ENCODE measurements at places on chromosomes 6 and 20.
A peak's percentile ranks its signal among the peaks of the same experiment; 100 is the strongest.

GRCh38 chr6:48141975-48142374 is 31.0 kb upstream of the PTCHD4 start:
- no peak for DNase-seq

- peak; percentile 73 for DNase-seq
These were observed 675 bp downstream of the DSTN start for GRCh38 chr20:17570347-17571152.

DNA sequence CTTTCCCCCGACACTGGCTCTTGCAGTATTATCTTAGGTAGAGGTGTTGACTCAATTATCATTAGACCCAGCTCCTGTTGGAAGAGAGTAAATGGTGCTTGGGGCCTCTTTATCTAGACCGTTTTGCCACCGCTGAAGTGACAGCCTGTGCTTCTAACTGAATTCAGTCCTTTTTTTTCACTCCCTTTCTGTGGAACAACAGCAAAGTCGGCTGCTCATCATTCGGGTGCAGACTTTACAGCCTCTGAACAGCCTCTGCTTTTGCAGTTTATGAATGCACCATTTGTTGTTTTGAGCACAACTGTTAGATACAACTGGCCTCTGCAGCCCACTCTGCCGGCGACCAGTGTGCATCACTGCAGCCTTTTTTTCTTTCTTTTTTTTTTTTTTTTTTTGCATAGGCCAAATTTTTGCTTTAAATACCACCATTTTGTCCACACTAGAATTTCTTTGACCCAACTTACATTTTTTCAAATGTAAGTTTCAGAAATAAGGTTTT is 35.8 kb downstream of the RREB1 start:
- DNase-seq, result no peak

DNA sequence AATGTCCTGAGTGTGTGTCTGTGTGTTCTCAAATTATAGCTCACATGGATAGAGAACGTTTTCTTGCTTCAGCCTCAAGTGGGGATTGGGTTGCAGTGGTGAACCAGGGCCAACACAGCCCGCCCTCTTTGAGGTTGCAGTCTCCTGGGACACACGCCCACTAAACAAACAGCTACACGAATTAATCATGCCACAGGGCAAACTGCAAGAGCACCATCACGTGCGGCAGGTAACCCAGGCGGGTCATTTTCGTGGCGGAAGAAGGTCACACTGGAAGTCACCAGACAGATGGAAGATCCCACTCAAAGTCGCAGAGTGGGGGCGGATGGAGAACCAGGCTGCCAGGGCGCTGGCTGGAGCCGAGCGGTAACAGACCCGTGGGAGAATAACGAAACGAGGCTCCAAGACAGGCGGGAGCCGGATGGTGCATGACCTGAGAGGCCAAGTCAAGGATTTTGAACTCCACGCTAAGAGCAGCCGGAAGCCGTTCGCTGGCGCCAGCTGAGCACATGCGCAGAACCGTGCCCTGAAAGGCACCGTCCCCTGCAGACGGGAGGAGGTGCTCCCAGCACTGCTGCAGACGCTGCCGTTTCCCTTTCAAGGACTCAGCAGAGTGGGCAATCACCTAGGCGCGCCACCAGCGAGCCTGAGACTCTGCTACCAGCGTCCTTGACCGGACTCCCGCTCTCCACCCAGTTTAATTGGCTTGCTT is 10.7 kb downstream of the DLL1 start:
- DNase-seq, result peak; percentile 62

DNA sequence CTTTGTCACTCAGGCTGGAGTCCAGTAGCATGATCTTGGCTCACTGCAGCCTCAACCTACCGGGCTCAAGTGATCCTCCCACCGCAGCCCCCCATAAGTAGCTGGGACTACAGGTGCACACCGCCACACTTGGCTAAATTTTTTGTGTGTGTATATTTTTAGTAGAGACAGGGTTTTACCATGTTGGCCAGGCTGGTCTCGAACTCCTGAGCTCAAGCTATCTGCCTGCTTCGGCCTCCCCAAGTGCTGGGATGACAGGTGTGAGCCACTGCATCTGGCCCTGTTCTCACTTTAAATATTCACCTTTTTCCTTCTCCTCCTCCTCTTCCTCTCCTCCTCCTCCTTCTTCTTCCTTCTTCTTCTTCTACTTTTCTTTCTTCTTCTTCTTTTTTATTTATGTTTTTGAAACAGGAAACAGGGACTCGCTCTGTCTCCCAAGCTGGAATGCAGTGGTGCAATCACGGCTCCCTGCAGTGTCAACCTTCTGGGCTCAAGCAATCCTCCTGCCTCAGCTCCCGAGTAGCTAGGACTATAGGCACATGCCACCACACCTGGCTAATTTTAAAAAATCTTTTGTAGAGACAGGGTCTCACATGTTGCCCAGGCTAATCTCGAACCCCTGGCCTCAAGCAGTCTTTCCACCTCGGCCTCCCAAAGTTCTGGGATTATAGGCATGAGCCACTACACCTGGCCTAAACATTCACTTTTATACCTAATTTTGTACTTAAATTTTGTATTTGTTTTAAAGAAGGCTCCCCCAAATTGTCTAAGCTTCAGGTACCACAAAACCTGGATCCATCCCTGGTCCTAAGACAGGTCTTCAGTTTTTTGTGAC is 47.2 kb upstream of the NCOA3 start:
- DNase-seq, result no peak

GRCh38 chr6:110812719-110813118 is 2.5 kb downstream of the CDK19 start:
- DNase-seq, result no peak

DNA sequence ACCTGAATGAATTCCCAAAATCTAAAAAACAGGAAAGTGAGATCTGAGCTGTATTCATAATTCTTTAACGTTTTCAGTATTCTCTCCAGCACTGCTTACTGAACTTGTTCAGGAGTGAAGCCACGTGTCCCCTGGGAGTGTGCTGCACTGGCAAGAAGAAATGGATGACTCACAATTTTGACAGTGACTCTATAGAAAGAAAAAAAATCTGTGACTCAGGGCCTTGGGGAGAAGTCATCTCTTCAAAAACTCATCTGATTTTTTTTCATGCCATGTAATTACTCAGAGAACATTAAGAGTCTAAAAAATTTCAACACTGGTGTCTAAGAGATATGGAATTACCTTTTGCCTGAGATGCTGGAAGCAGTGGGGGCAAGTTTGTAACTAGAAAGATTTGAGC is 39.7 kb downstream of the ANKEF1 start:
- DNase-seq, result no peak

GRCh38 chr6:52251113-52251512 is 6.8 kb upstream of the IL17F start:
- no peak for DNase-seq
